ENCODE measurements at places on chromosomes 3 and 15.
A peak's percentile ranks its signal among the peaks of the same experiment; 100 is the strongest.

- DNase-seq = no peak
Measured at GRCh38 chr3:107978131-107979055, 112.4 kb downstream of the CD47 start.

- DNase-seq = no peak
Measured at GRCh38 chr3:168138421-168138820, 42.7 kb upstream of the GOLIM4 start.

DNA sequence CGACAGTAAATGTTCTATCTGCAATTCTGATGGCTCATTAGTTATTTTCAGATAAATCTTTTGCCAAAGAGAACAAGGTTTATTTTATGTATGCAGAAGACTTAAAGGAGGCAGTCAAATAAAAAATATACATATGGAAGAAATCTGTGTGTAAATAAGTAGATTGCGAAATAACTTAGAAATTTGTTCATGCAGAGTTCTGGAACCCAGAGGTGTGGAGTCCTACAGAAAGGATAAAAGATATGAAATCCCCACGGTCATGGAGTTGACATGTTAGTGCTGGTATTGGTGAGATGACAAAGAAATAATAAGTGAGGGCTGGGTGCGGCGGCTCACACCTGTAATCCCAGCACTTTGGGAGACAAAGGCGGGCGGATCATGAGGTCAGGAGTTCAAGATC is 111.2 kb upstream of the CFAP20DC start:
- no peak for DNase-seq

GRCh38 chr3:142180761-142181362 is 31.5 kb upstream of the TFDP2 start:
- peak; percentile 4 for DNase-seq

GRCh38 chr3:44995142-44995770 is 19.2 kb downstream of the EXOSC7 start:
- no peak for DNase-seq

DNA sequence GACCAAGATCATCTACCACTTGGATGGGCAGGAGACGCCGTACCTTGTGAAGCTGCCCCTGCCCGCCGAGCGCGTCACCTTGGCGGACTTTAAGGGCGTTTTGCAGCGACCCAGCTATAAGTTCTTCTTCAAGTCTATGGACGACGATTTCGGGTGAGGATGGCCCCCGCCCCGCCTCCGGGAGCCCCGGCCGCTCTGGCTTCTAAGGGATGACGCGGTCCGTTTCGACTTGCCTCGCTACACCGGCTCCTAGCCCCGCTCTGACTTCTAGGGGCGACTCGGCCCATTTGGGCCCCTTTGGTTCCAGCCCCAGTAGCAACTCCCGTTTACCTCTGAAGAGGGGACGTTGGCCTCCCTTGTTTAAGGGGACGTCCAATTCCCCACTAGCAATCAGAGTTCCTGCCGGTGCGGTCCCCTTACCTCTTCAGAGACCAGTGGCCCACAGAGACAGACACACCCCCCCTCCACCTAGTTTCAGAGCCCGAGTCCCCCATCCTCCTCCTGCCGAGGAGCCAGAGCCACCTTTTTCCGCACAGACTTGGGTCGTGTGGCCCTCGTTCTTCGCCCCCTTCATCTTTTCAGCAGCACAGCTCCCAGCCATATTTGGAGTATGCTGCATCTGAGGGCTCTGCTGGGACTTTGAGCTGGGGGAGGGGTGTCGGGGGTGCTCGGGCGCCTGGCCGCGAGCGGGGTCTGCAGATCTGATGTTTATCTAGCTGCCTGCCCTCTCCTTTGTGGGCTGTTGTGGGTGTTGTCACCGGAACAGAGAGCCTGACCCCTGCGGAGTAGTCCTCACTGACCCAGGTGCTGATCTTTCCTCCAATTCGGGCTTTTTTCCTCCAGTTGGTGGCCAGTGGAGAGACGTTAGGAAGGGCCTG is 706 bp downstream of the DVL3 start:
- DNase-seq = no peak

- no peak for DNase-seq
Measured at GRCh38 chr15:73570355-73571032, 62.7 kb downstream of the NPTN start.

DNA sequence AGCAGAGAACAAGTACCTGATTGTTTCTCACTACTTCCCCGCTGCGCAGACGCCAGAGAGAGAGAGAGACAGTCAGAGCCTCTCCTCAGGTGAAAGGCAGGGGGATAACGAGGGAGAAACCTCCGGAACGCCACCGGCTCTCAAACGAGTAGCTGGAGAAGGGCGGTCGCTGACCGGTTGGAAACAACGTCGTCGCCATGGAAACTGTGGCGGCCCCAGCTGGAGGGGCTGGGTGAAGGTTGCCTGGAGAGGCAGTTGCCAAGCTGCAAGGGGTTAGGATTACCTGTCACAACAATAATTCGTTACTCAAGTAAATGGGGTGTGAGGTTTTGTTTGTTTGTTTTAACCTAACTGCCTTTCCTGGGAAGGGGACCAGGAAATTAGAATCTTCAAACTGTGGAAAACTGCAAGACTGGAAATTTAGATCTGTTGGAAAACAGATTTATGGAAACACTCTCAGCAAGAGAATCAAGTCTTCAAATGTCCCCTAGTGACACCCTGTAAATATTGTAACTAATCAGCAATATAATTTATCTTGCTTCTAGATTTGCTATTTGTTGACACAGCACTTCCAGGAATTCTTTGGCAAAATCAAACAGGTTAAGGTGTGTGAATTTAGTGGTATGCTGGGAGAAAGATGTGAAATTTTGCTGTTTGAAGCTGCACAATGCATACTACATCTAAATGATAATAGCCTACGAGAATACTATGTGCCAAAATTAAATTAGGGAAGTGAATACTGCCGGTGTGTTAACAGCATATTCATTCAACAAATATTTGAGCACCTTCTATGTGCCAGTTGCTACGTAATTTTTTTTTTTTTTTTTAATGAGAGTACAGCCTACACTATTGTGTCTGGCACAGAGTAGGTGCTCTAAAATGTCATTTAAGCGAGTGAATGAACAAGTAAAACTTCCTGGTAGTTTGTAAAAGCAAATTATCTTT is at the start of gene DNAH12:
TSS of gene DNAH12 (minus strand) at position 164 of the 945 bp plus-strand sequence. CDS start 1,474 bp downstream, outside the sequence.
- no peak for DNase-seq

GRCh38 chr3:17140670-17141505 is 256.1 kb downstream of the PLCL2 start:
- no peak for DNase-seq

DNA sequence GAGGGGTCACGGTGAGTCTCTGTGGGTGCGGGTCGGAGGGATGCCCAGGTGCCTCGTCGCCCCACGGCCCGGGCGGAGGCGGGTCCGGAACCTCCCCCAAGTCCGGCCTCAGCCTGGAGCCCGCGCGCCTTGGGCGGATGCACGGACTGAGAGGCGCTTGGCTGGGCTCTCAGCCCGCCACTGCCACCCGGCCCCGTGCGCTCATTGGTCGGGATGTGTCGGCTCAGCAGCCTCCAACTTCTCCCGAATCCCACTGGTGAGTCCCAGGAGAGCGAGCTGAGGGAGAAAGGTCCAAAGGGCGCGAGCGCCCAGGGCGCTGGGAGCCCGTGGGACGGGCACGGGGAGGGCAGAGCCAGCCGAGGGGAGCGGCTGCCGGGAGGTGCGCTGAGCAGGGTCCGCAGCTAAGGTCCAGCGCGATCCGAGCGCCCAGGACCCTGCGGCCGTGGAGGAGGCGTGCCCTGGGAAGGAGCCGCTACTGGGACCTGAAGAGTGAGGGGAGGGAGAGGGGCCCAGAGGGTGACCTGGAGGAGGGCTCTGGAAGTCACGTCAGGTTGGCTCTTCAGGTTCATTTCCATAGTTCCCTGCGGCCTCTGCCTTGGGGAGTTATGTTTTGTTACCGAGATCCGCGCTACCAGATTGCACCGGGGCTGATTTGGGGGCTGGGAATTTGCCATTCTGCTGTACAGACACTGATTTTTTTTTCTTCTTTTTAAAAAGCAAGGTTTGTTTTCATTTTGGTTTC is at the start of gene MME:
TSS of gene MME (plus strand) at position 574 of the 742 bp plus-strand sequence. CDS start 3,849 bp downstream, outside the sequence.
- DNase-seq = no peak

GRCh38 chr3:139243710-139244109 is 100.1 kb upstream of the MRPS22 start:
- no peak for DNase-seq

- DNase-seq = no peak
Measured at GRCh38 chr3:124714223-124714853, 15.9 kb upstream of the UMPS start.

GRCh38 chr3:64895991-64896895 is 208.4 kb upstream of the ADAMTS9 start:
- DNase-seq = no peak

GRCh38 chr3:122343654-122344053 is 18.6 kb downstream of the CSTA start:
- no peak for DNase-seq

DNA sequence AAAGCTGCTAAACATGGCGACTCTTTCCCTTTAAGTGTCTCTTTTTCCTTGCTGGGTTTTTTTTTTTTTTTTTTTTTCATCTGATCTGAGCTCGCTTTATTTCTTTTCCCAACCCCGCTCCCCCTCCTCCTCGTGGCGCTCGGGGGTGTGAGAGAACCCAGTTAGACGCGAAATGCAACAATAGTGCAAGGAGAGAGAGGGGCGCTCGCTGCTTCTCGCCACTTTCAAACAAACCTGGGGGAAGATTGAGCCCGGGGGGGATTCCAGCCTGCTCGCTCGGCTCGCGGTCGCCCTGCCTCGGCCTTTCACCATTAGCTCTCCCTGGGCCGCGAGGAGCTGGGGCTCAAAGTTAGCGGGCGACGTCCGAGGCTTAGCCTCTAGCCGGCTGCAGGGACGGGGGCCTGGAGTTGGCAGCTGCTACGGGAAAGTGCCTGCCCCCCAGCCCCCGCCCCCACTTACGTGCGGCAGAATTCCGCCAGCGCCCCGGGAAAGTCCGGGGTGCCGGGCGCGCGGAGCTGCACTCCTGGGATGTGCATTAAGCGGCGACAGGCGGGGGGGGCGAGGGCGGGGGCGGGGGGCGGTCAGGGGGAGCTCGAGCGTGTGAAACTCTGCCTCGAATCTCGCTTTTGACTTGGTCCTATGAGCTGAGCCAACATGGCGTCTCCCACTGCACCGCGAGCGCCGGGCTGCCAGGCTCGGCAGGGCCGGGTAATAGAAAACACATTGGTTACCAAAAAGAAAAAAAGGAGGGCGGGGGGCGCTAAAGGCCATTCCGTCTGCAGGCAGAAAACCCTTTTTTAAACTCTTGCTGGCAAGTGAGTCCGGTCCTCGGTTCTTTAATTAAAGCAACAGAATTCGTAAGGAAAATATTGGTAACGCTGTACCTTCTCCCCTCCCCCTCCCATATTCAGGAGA is 10.4 kb downstream of the NR2F2 start:
- DNase-seq = no peak

GRCh38 chr3:35144011-35144410 is 495.3 kb upstream of the ARPP21 start:
- DNase-seq = no peak

DNA sequence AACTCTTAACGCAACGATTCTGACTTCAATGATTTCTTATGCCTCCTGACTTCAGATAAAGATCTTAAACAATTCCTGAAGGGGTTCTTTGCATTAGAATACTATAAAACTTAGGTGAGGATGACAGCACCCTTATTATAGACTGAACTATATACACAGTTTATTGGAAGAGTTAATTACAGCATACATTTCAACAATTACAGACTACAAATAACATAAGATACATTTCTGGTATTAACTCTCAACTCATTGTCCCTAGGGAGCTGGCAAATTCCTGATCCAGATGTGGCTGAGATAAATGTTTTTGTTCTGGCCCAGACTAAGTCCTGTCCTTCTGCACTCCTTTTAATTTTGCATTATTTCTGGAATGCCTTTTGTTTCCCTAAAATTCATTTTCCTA is 155.5 kb upstream of the TMC3 start:
- DNase-seq = no peak

DNA sequence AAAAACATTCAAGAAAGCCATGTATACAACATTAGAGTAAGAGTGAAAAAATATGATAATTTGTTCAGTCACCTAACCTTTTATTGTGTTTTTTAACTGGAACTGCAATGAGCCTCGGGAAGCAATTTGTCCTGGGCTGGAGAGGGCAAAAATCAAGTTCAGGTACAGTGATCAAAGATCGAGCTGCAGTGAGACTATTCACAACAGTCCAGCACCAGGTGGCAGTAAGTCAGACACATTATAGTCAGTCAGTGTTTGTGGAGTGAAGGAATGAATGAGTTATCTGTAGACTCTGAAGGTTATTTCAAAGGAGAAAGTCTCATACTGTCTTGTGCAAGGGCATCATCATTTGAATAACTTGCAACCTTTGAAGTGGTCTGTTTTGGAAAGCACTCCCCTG is 116.6 kb downstream of the CHDH start:
- DNase-seq = no peak

GRCh38 chr15:76968306-76968705 is 26.6 kb upstream of the PSTPIP1 start:
- DNase-seq = no peak

- no peak for DNase-seq
Measured at GRCh38 chr3:28322464-28322863, 26.1 kb upstream of the ZCWPW2 start.

- DNase-seq = peak; percentile 44
Measured at GRCh38 chr3:23761440-23761896, 44.3 kb upstream of the UBE2E1 start.
